ENCODE measurements at places on chromosomes 2 and 18.

GRCh38 chr2:117087535-117088291 is 726.8 kb upstream of the DDX18 start:
- no peak for DNase-seq

- no peak for DNase-seq
These were observed 140.4 kb downstream of the FTCDNL1 start for GRCh38 chr2:199710551-199710950.

- DNase-seq: no peak
These were observed 322.4 kb downstream of the TNS1 start for GRCh38 chr2:217680381-217680780.

GRCh38 chr2:119820275-119820674 is 60.6 kb downstream of the PTPN4 start:
- no peak for DNase-seq

- no peak for DNase-seq
These were observed 57.7 kb upstream of the PXDN start for GRCh38 chr2:1802046-1802445.

DNA sequence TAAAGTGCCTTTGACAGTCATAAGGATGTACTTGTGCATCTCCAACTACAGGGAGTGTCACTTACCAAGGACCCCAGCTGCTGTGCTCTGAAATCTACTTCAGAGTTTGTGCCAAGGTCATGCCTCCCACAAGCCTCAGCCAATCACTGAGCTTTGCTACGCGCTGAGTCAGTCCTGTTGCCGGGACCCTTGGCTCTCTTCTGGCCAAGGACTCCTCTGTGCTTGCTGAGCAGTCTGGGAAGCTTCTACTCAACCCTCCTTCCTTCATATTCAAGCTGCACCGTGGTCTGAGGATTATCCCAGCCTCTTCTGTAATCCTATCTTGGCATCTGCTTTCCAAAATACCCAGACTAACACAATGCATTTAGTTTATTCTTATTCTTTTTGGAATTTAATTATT is 398.9 kb upstream of the FANCL start:
- DNase-seq: no peak

Measured in ascending aorta (tissue), 2 donors.